ENCODE measurements at places on chromosomes 12 and 14.

DNA sequence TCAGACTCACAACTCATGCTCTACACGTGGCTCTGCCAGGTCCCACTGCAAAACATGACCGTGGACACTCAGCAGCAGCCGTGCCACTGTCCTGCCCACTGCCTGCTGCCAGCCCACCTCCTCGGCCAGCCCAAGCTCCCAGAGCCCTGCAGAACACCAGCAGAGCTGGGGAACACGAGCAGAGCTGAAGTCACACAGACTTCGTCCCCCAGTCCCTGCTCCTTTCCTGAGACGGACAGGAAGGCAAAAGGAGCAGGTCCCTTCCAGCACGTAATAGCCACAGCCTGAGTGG, 152.1 kb downstream of the DPF3 start:
- DNase-seq: no peak

GRCh38 chr12:104756901-104757300, 201.2 kb downstream of the SLC41A2 start:
- DNase-seq: no peak

- DNase-seq: no peak
Measured at GRCh38 chr14:90321891-90322290, 9.8 kb downstream of the NRDE2 start.

DNA sequence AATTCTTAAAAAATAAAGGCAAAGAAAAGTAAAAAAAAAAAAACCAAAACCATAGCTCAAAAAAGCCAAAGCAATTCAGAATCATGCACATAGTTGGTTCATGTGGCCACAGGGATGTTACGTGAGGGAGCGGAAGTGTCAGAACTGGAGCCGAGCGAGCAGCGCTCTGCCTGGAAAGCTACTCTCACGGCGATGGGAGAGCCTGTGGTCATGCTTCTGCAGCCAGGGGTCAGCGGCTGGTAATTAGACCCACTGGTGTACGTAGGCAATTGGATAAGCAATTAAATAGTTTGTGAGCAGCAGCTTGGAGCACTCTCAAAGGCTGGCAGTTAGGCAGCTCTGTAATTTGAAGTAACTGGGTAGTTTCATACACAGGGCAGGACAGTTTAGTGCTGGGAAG, 58.1 kb downstream of the TRHDE start:
- no peak for DNase-seq

DNA sequence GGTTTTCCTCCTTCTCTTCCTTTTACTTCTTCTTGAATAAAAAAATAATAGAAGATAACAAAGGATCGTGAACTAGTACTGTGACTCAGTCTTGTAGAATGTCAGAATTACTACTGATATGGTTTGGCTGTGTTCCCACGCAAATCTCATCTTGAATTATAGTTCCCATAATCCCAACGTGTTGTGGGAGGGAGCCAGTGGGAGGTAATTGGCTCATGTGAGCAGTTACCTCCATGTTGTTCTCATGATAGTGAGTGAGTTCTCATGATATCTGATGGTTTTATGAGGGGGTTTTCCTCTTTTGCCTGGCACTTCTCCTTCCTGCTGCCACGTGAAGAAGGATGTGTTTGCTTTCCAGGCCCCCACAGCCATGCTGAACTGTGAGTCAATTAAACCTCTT, 549.6 kb downstream of the DIO2 start:
- no peak for DNase-seq

- no peak for DNase-seq
Measured at GRCh38 chr14:25067600-25067999, 17.7 kb upstream of the STXBP6 start.

GRCh38 chr14:100621806-100622205, 34.6 kb upstream of the BEGAIN start:
- DNase-seq: no peak
